Thymus (tissue), 14 donors: ENCODE measurements at places on chromosomes 6 and 20. TPM values are rescaled to one million over a fixed set of nuclear protein-coding genes. Genes with fewer than 3 reads are reported as not detected.

The SYTL3 gene
- total RNA-seq, result 22.6 TPM

The PSORS1C1 gene
- 0.14 TPM for total RNA-seq

The CST11 gene
- 0.33 TPM for total RNA-seq

- no peaks in the 10 kb centered on the region for H3K4me1 ChIP-seq
- no peak for DNase-seq
- no peak overlapping the region for H3K4me3 ChIP-seq
These were observed 387.8 kb upstream of the GJE1 start for GRCh38 chr6:141744971-141745370.

The ARFGAP1 gene
- total RNA-seq, result 36.3 TPM

DNA sequence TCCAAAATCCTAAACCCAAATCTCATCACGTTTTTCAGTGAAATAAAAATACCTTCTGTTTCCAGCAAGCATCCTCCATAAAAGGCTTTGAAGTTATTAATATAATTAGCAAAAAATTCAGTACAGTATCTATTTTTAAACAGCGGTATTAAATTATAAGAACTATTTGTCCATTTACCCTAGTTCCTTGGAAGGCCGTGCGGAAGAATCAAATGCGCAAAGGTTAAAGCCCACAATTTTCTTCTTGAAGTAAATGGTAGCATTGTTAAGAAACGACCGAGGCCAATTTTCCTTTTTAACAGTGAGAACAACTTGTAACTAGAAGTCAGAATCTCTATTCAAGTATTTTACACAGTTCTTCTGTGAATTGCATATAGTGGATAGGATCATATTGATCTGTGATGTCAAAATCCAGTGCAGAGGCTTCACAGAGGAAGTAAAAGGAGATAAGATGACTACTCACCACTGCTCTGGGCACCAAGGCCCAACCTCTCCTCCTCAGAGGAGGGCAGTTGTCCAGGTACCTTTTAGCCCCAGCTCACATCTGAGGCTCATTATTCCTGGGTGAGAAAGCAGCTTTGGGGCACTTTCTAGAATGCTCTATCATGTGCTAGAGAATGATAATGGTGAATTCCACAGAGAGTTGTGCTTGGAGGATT, 36.3 kb downstream of the TNFAIP3 start:
- H3K27me3 ChIP-seq, result no peaks in the 10 kb centered on the region
- H3K4me1 ChIP-seq, result peaks cover 9% of the 10 kb centered on the region
- H3K27ac ChIP-seq, result no peak overlapping the region
- DNase-seq, result no peak
- no peaks in the 10 kb centered on the region for H3K36me3 ChIP-seq

DNA sequence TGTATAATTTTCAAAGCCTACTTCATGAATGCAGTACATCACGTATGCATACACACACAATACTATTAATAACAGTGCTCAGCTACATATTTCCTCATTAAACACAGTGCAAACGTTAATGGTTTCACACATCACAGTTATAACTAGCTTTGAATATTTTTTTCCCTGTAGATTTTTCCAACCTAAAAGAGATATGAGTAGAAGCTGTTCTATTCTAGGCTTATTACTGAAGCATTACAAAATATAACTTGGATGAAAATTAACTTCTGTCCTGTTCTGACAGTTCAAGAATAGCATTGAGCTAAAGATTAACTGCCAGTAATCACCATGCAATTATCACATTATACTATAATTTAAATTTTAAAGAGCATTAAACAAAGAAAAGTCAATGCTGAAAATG, 6.2 kb downstream of the LMBRD1 start:
- no peak for DNase-seq
- H3K4me1 ChIP-seq, result no peaks in the 10 kb centered on the region
- H3K27ac ChIP-seq, result no peak overlapping the region
- H3K36me3 ChIP-seq, result peaks cover 10% of the 10 kb centered on the region

DNA sequence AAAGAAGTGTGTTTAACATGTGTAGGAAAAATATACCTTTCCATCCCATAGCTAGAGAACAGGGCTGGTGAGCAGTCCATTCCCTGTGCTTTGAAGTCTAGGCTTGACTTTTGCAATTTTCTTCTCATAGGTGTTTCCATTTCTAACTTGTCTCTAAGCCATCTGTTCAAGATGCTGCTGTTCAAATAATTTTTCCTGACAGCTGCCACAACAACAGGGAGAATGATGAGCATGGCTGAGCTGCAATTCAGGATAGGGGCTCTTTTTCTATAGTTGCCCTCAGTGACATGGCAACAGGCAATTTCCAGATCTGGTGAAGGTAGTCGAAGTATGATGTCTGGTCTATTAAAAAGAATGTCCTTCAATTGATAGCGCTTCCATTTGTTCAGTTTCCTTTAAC, 103.0 kb upstream of the HS3ST5 start:
- no peak overlapping the region for H3K4me3 ChIP-seq
- no peak for DNase-seq
- no peaks in the 10 kb centered on the region for H3K4me1 ChIP-seq
- H3K36me3 ChIP-seq, result no peaks in the 10 kb centered on the region
- no peak overlapping the region for H3K27ac ChIP-seq

GRCh38 chr6:54070025-54070424, 41.2 kb upstream of the MLIP start:
- no peak overlapping the region for H3K4me3 ChIP-seq
- H3K4me1 ChIP-seq, result no peaks in the 10 kb centered on the region
- no peaks in the 10 kb centered on the region for H3K36me3 ChIP-seq
- no peak for DNase-seq
- H3K27ac ChIP-seq, result no peak overlapping the region
- no peaks in the 10 kb centered on the region for H3K27me3 ChIP-seq

DNA sequence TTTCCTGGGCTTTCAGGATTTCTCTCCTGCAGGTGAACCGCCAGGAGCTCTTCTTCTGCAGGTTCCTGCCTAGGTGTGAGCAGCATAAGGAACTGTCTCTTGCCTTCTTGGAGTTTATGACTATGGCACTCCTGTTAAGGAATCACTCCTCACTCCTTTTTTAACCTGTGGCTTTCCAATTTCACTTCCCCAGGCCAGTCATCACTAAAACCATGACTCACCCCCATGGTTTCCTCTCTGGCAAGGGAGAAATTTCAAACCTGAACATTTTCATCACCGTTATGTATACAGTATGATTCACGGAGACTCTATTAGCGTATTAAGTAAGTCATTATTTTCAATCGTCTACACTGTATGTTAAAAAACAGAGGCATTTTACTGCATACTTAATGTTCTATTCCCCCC, 78.2 kb upstream of the ARID1B start:
- H3K4me1 ChIP-seq, result peaks cover 7% of the 10 kb centered on the region
- H3K36me3 ChIP-seq, result no peaks in the 10 kb centered on the region
- no peak overlapping the region for H3K27ac ChIP-seq
- H3K27me3 ChIP-seq, result no peaks in the 10 kb centered on the region
- no peak for DNase-seq
- no peak overlapping the region for H3K4me3 ChIP-seq

The C6orf52 gene
- total RNA-seq, result 1.7 TPM

DNA sequence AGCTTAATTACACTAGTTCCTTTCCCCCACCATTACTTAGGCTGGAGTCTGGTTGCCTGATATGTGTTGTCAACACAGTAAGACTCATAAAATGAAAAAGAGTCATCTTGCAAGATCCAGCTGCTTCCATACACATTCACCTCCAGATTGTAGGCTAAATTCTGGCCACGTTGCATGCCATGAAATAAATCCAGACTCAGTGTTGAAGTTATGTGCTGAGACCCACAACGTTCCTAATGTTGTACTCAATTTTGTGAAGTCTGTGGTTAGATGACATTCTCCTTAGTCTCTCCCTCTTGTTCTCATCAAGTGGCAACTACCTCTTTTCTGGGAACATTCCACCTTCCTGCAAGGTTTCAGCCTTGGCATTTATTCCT, 212.3 kb downstream of the LMBRD1 start:
- peaks cover 2% of the 10 kb centered on the region for H3K27me3 ChIP-seq
- no peak for DNase-seq
- H3K4me1 ChIP-seq, result no peaks in the 10 kb centered on the region
- H3K36me3 ChIP-seq, result no peaks in the 10 kb centered on the region
- H3K27ac ChIP-seq, result no peak overlapping the region
- H3K4me3 ChIP-seq, result no peak overlapping the region

The MUC22 gene
- total RNA-seq, result 0.05 TPM

DNA sequence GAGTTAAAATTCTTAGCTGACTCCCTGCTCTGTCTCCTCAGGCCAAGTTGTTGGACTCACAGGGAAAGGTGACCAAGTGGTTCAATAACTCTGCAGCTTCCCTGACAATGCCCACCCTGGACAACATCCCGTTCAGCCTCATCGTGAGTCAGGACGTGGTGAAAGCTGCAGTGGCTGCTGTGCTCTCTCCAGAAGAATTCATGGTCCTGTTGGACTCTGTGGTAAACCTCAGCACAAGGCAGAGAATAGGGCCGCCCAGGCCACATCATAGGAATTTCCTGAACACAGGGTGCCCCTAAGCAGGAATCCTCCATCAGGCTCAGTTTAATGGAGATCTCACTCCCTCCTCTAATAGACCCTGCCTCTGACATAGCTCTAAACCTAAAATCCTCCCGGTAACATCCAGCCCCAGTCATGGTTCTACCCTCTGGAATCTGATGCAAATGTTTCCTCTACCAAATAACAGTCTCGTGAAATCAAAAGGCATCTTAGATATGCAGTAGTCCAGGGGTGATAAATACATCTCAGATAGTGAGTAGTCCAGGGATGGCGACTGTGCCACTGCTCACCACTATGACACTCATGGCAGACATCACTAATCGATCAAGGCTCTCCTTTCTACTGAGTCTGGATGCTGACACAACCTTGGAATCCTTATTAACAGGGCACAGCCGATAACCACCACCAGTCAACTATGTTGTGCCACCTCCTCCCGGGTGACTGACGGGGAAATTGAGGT, 18.3 kb downstream of the BPIFB1 start:
- no peaks in the 10 kb centered on the region for H3K36me3 ChIP-seq
- DNase-seq, result no peak
- no peak overlapping the region for H3K4me3 ChIP-seq
- H3K27ac ChIP-seq, result no peak overlapping the region

The DEK gene
- total RNA-seq, result 204 TPM

- no peak overlapping the region for H3K27ac ChIP-seq
- no peak for DNase-seq
- H3K27me3 ChIP-seq, result no peaks in the 10 kb centered on the region
- H3K36me3 ChIP-seq, result no peaks in the 10 kb centered on the region
These were observed 44.4 kb upstream of the LOC128125822 start for GRCh38 chr6:63527658-63528514.

The HLA-DOA gene
- total RNA-seq, result 38.8 TPM

DNA sequence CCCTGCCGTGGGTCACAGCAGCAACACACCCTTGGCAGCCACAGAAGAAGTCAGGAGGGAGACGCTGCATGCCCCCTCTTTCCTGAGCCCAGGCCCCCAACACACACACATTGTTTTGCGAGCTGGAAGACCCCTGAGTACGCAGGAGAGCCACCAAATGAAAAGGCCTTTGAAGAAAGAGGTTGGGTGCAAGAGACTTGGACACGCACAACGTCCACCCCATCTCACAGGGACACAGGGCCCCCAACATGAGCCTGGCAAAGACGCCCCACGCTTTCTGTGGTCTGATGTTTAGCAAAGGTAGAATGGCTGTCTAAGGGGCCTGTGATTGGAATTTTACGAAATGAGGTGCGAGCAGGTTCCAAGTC, 185.0 kb downstream of the TTLL2 start:
- H3K27ac ChIP-seq, result no peak overlapping the region
- no peak overlapping the region for H3K4me3 ChIP-seq
- H3K36me3 ChIP-seq, result no peaks in the 10 kb centered on the region
- no peak for DNase-seq

DNA sequence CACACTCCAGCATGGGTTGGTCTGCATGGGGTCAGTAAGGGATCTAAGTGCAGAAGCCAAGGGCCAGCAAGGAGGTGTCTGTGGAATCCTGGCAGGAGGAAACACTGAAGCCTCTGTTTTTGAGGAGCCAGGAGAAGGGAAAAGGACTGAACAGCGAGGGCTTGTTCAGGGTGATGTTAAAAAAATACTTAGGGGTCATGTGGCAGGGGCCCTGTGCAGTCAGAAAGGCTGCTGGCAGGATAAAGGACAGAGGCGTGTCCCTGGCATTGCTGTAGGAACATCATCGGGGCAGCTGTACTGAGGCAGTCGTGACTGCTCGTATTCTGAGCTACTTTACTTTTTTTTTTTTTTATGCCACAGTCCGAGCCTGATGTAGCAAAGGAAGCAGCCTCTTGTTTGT, 127.1 kb upstream of the ZFP64 start:
- H3K4me1 ChIP-seq, result no peaks in the 10 kb centered on the region
- DNase-seq, result no peak
- no peaks in the 10 kb centered on the region for H3K27me3 ChIP-seq
- H3K4me3 ChIP-seq, result no peak overlapping the region
- no peaks in the 10 kb centered on the region for H3K36me3 ChIP-seq

The TAP1 gene
- 107 TPM for total RNA-seq

The EGFL8 gene
- total RNA-seq, result 10.5 TPM

DNA sequence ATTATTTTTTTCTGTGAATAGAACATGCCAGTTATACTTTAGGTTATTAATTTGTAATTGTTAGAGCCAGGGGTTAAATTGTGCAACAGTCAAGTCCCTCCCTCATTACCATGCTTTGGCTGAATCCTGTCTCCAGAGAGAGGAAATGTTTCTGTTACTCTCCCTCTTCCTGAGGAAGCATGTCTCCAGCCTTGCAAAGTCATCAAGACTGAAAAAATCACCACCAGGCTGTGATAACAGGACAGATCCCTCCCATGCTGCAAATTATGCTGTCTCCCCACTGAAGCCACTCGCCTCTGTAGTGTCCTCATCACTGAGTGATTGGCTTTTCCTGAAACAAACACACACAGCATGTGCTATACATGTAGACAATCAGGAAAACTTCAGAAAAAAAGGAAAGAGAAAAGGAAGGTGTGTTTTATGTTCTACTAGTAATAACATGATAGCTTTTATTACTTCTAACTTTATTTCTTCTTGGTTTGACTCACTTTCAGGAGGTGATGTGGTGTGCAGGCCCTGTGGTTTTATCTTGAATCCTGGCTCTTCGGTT, 290.0 kb upstream of the JAG1 start:
- no peaks in the 10 kb centered on the region for H3K4me1 ChIP-seq
- H3K36me3 ChIP-seq, result no peaks in the 10 kb centered on the region
- no peaks in the 10 kb centered on the region for H3K27me3 ChIP-seq

The IRF4 gene
- total RNA-seq, result 7.6 TPM

DNA sequence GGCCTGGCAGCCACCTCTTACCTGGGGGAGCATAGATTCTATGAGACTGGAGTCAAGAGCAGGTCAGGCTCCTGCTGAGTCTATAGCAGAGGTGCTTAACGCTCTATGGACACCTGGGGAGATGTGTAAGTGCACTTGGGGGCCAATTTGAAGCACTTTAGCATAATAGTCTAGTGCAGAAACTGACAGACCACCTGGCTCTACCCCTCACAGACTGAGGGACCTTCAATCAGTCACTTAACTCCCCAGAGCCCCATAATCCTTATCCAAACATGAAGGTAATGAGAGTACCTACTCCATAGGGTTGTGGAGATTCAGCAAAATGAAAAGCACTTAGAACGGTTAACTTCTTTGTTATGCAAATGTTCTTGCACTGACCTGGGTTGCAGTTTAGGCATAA, 87.3 kb upstream of the SLC22A16 start:
- no peaks in the 10 kb centered on the region for H3K36me3 ChIP-seq
- DNase-seq, result no peak
- H3K27me3 ChIP-seq, result no peaks in the 10 kb centered on the region
- peaks cover 62% of the 10 kb centered on the region for H3K4me1 ChIP-seq

The BMP6 gene
- 0.19 TPM for total RNA-seq

GRCh38 chr20:1450926-1451491, 15.6 kb downstream of the NSFL1C start:
- DNase-seq, result no peak
- H3K4me1 ChIP-seq, result no peaks in the 10 kb centered on the region
- peaks cover 97% of the 10 kb centered on the region for H3K36me3 ChIP-seq

- H3K36me3 ChIP-seq, result no peaks in the 10 kb centered on the region
- DNase-seq, result no peak
- no peak overlapping the region for H3K4me3 ChIP-seq
- no peaks in the 10 kb centered on the region for H3K4me1 ChIP-seq
- H3K27ac ChIP-seq, result no peak overlapping the region
These were observed 451.5 kb downstream of the PLCB1 start for GRCh38 chr20:8583566-8584043.

The RPS6KA2 gene
- total RNA-seq, result 2.9 TPM
